Activated CD4-positive, alpha-beta memory T cell treated with anti-CD3 and anti-CD28 coated beads for 36 hours (primary cell): ENCODE measurements at places on chromosomes 4 and X. TPM values are rescaled to one million over a fixed set of nuclear protein-coding genes. Genes with fewer than 3 reads are reported as not detected.

SHOX gene
- total RNA-seq, result not detected

ZCCHC12 gene
- total RNA-seq, result 3.1 TPM

MTTP gene
- not detected for total RNA-seq

GRCh38 chrX:3820167-3820566 is 106.7 kb upstream of the PRKX start:
- no peak overlapping the region for H3K4me3 ChIP-seq
- DNase-seq, result no peak
- no peak overlapping the region for H3K27ac ChIP-seq

TMPRSS11E gene
- total RNA-seq, result not detected

GPR50 gene
- not detected for total RNA-seq

DNA sequence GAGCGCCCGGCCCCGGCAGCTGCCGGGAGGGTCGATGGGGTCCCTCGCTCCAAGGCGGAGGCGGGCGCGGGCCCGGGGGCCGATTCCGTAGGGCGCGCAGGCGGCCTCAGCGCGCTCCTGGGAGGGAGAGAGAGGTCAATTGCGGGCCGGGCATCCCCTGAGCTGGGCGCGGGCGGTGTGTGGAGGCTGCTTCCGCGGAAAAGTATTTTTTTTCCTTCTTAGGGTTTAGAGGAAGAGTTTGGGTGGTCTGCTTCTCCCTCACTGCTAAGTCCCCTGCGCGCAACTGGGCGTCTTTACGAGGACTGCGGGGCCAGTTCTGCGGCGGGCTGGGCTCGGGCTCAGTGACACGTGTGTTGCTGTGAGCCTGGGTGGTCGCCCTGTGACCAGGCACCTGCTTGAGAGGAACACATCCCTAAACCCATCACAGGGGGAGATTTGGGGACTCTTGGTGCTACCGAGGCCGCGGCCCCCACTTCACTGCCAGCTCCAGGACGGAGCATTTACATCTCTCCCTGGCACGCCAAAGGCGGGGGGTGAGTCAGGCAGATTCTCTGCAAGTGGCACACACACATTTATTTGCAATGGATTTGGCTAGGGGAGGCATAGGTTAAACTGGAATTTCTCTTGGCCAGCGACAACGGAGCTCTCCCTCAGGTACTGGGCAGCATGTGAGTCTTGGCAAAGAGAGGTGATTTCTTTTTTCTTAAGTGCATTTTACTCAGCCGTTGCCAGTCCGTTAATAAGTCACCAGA is 151.2 kb upstream of the SLC4A4 start:
- H3K4me1 ChIP-seq, result peaks cover 27% of the 10 kb centered on the region
- H3K36me3 ChIP-seq, result no peaks in the 10 kb centered on the region
- H3K4me3 ChIP-seq, result peak overlapping the region; percentile 71
- peaks cover 30% of the 10 kb centered on the region for H3K27me3 ChIP-seq
- peak; percentile 35 for DNase-seq

DNA sequence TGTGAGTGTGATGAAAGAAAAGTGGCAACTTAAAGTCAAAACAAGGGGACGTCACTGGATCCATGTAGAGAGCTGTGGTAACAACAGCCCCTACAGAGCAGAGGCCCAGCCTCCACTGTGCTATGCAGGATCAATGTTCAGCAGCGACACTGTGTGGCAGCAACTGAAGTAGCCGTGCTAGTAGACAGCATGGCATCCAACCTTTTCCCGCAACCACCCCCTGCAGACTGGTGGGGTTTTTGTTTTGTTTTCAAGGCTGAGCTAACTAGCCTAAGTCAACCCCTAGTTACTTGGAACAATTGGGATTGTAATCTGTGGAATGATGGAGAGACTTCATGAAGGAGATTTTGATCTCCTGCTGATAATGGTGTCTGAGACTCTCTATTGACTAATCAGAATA is 44.4 kb upstream of the PPARGC1A start:
- no peak overlapping the region for H3K4me3 ChIP-seq
- H3K4me1 ChIP-seq, result no peaks in the 10 kb centered on the region
- no peaks in the 10 kb centered on the region for H3K36me3 ChIP-seq
- H3K27ac ChIP-seq, result no peak overlapping the region

DNA sequence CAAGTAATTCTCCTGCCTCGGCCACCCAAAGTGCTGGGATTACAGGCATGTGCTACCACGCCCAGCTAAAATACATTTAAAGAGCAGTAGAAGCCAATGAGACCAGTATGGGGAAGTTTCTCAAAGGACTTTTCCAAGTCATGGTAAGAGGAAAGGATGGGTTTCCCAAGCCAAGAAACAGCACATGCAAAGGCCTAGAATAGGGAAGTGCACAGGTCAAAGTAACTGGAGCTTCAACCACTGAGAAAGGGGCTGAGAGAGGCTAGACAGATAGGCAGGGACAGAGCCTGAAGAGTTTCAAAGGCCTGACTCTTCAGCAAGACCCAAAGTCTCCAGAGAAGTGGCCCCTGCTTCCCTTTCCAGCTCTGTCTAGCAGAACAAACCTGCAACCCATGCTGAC is 162.1 kb downstream of the CORIN start:
- H3K4me1 ChIP-seq, result no peaks in the 10 kb centered on the region
- H3K27ac ChIP-seq, result no peak overlapping the region
- H3K36me3 ChIP-seq, result no peaks in the 10 kb centered on the region
- no peak for DNase-seq
- no peak overlapping the region for H3K4me3 ChIP-seq
- peaks cover 8% of the 10 kb centered on the region for H3K27me3 ChIP-seq

DNA sequence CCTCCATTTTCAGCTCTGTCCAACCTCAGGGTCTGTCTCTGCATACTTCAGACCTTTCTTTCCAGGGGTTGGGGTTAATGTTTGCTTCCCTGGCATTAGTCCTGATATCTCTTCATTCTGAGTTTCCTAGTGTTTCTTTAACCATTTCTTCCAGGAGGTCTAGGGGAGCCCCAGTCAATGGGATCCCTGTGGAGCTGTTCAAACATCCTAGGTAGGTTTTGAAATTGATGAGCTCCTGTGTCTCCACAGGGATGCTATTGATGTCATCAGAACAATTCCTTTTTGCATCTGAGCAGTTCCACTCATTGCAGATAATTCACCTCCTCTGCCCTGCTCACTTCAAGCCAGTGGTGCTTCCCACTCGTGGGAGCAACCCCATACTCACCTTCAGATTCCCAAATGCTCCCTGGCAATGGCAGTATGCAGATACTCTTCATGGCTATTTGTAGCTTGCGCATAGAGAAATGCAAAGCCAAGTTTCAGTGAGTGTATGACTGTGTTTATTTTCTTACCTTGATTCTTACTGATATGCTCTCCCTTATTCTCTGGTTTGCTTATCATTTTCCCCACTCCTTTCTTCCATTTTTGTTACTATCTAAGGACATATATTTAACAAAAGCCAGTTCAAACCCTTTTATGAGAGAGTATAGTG is 33.7 kb upstream of the LIMCH1 start:
- no peaks in the 10 kb centered on the region for H3K4me1 ChIP-seq
- H3K27me3 ChIP-seq, result no peaks in the 10 kb centered on the region
- DNase-seq, result no peak
- no peak overlapping the region for H3K4me3 ChIP-seq
- H3K27ac ChIP-seq, result no peak overlapping the region

- H3K4me1 ChIP-seq, result no peaks in the 10 kb centered on the region
- H3K4me3 ChIP-seq, result no peak overlapping the region
- H3K27ac ChIP-seq, result no peak overlapping the region
- peaks cover 2% of the 10 kb centered on the region for H3K27me3 ChIP-seq
- no peak for DNase-seq
Measured at GRCh38 chr4:94689155-94689860, 68.4 kb upstream of the BMPR1B start.

GRCh38 chr4:166981847-166982246 is 252.4 kb downstream of the SPOCK3 start:
- H3K4me3 ChIP-seq, result no peak overlapping the region
- no peaks in the 10 kb centered on the region for H3K4me1 ChIP-seq
- no peak for DNase-seq
- no peak overlapping the region for H3K27ac ChIP-seq
- H3K27me3 ChIP-seq, result no peaks in the 10 kb centered on the region
- no peaks in the 10 kb centered on the region for H3K36me3 ChIP-seq

PPP2R2C gene
- total RNA-seq, result not detected

GRCh38 chr4:27666943-27667342 is 806.3 kb downstream of the STIM2 start:
- no peaks in the 10 kb centered on the region for H3K27me3 ChIP-seq
- H3K4me3 ChIP-seq, result no peak overlapping the region
- no peak for DNase-seq
- no peaks in the 10 kb centered on the region for H3K4me1 ChIP-seq

SAGE1 gene
- total RNA-seq, result not detected

DNA sequence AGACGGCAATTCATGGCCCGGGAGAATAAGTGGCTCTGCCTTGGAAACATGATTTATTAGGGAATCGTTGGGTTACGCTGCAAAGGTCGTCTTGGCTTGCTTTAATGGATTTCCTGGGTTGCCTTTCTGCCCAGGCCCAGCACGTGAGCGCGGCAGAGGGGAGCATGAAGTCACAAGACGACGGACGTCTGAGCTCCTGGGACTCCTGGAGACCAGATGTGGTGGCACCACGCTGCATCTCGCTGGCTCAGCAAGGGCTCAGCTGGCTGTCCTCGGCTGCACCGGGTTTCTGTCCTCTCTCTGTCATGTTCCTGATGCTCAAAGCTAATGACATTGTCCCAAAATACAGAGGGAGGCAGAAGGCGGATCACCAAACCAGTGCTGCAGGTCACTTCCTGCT is 61.2 kb downstream of the C4orf50 start:
- DNase-seq, result no peak
- no peak overlapping the region for H3K27ac ChIP-seq
- no peaks in the 10 kb centered on the region for H3K36me3 ChIP-seq

DNA sequence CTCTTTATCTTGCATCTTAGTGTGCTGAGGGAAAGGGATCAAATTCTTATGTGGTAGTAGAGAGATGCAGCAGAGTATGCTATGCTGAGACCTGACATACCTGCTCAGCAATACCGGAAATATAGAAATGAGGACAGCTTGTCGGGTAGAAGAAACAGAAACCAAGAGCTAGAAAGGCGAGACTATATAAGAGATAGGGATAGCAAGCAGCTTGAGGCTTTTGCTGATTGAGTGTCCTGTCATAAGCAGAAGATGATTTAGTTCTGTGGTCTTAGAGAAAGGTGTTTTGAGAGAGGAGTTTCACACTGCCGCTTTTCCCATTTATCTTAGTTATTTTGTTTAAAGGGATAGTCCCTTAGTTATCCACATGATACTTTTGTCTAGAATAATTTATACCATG is 31.7 kb downstream of the USP9X start:
- H3K36me3 ChIP-seq, result no peaks in the 10 kb centered on the region
- no peaks in the 10 kb centered on the region for H3K27me3 ChIP-seq
- no peak for DNase-seq
- H3K4me3 ChIP-seq, result peak overlapping the region; percentile 41

TENM3 gene
- total RNA-seq, result not detected

GASK1B gene
- total RNA-seq, result not detected

- H3K27me3 ChIP-seq, result no peaks in the 10 kb centered on the region
- no peak overlapping the region for H3K4me3 ChIP-seq
- H3K4me1 ChIP-seq, result peaks cover 7% of the 10 kb centered on the region
- peaks cover 35% of the 10 kb centered on the region for H3K36me3 ChIP-seq
- no peak overlapping the region for H3K27ac ChIP-seq
- DNase-seq, result no peak
Measured at GRCh38 chr4:146186596-146186995, 11.1 kb downstream of the LSM6 start.

TACR3 gene
- not detected for total RNA-seq

DNA sequence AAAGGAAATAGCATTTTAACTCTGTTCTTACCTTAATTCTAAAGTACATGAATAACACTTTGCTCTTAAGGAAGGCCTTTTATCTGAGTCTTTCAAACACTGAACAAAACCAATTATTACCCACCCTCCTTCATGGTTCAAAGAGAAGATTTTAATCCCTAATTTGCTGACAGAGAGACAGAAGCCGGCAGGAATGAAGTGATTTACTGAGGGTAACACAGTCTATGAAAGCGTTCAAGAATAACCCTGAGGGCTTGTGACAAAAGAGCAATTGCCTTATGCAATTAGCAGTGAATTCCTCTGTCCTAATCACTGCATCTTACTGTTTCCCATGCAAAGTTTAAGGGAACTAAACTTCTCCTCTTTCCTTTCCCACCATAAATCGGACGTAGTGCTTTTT is 144.1 kb downstream of the PACRGL start:
- H3K4me3 ChIP-seq, result no peak overlapping the region
- H3K4me1 ChIP-seq, result no peaks in the 10 kb centered on the region
- DNase-seq, result no peak
- H3K36me3 ChIP-seq, result no peaks in the 10 kb centered on the region
- H3K27me3 ChIP-seq, result no peaks in the 10 kb centered on the region
- H3K27ac ChIP-seq, result no peak overlapping the region

ABCB7 gene
- total RNA-seq, result 45.6 TPM

GRCh38 chrX:69162361-69162865 is 2.8 kb downstream of the PJA1 start:
- H3K27me3 ChIP-seq, result no peaks in the 10 kb centered on the region
- peaks cover 36% of the 10 kb centered on the region for H3K4me1 ChIP-seq
- no peak overlapping the region for H3K27ac ChIP-seq
- DNase-seq, result no peak
- no peak overlapping the region for H3K4me3 ChIP-seq

GRCh38 chr4:176205299-176205698 is 9.9 kb upstream of the SPATA4 start:
- no peaks in the 10 kb centered on the region for H3K4me1 ChIP-seq
- H3K36me3 ChIP-seq, result no peaks in the 10 kb centered on the region
- DNase-seq, result no peak
- H3K4me3 ChIP-seq, result no peak overlapping the region

- no peaks in the 10 kb centered on the region for H3K27me3 ChIP-seq
- DNase-seq, result no peak
- H3K4me1 ChIP-seq, result peaks cover 5% of the 10 kb centered on the region
- H3K36me3 ChIP-seq, result peaks cover 2% of the 10 kb centered on the region
Measured at GRCh38 chr4:1208970-1209704, 36.8 kb upstream of the SPON2 start.

DNA sequence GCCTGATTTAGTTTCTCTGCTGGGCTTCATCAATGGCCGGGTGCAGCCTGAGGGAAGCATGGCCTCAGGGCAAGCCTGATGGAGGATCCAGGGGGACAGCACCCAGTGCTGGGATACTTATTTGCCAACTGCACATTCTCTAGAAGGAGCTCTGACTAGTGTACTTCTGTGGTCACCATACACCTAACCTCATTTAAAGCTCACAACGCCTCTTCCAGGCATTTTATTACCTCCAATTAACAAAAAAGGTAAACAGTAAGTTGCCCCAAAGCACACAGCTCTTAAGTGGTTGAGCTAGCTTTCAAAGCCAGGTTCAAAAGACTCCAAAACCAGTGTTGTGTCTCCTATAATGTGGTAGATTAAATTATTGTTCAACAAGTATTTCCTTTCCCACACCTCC is 26.8 kb upstream of the ATXN3L start:
- no peaks in the 10 kb centered on the region for H3K27me3 ChIP-seq
- H3K4me3 ChIP-seq, result no peak overlapping the region
- H3K27ac ChIP-seq, result no peak overlapping the region
- H3K4me1 ChIP-seq, result no peaks in the 10 kb centered on the region
- no peak for DNase-seq

PDGFRA gene
- total RNA-seq, result not detected
